ENCODE measurements at places on chromosomes 6 and 20.

GRCh38 chr6:111701146-111701545, 95.5 kb upstream of the TRAF3IP2 start:
- no peak for DNase-seq

GRCh38 chr6:40671694-40672050, 84.5 kb upstream of the LRFN2 start:
- no peak for DNase-seq

DNA sequence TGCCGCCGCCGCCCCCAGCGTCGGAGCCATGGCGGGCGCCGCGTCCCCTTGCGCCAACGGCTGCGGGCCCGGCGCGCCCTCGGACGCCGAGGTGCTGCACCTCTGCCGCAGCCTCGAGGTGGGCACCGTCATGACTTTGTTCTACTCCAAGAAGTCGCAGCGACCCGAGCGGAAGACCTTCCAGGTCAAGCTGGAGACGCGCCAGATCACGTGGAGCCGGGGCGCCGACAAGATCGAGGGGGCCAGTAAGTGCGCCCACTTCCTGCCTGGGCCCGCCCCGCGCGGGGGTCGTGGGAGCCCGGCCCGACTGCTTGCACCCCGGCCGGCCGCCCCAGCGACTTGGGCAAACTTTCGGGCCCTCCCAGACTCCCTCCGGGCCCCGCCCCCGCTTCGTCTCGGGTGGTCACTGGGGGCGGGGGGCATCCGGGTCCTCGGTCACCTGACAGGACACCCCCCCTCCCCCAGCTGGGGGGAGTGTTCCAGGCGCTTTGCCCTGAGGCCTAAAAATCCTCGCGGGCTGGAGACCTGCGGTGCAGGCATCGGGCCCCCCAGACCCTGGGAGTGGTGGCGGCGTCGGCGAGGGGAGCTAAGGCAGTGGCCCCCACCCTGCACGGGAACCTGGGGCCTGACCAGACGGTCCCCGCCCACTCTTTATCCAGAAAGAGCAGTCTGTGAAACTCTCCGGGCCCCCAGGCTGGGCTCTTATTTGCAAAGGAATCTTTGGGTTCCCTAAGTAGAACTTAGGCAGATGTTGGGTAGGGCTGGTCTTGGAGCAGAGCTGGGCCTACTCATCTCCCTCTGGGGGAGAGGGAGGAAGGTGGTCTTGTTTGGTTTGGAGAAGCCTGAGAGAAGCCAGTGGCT, 501 bp downstream of the PLCG1 start:
- DNase-seq, result no peak

DNA sequence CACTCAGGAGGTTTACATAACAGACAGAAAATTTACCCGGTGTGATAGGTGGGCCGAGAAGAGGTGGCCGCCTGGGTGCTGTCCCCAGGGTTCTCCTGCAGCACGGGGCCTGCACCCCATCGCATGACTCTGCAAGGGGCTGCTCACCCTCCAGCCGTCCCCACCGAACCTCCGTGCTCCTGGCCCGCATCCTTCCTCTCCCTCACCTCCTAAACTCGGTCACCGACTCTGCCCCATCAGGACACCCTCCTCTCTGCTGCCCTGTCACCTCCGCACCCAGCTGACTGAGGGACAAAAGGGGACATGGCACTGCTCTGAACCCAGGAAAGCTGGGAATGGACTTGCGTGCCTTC, 147.6 kb downstream of the SYNDIG1 start:
- DNase-seq, result no peak

- no peak for DNase-seq
Measured at GRCh38 chr20:62850333-62850974, 11.2 kb downstream of the TCFL5 start.

DNA sequence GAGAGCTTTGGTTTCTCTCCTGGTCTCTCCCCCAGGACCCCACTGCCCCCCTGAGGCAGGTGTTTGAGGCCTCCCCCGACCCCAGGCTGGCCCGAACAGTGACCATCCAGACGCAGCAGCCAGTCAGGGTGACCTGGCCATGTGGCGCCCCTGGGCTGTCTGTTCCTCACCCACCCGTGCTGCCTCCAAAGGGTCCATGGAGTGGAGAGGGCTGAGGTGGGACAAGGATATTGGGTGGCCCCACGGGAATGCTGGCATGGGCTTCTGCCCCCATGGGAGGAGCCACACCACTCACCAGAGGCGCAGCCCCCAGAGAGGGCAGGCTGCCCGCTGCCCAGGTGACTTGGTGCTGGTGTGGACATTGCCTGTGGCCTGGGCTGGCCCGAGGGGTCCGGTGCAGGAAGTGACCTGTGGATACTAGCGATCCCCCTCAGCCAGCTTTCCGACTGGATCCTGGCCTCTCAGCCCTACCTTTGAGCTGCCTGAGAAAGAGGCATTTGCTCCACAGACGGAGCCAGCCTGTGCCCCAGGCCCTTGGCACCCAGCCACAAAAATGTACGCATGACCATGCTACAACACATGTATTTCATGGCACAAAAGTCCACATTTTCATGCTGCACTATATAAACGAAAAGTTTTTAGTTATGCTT, 50.8 kb downstream of the BCAS4 start:
- no peak for DNase-seq

GRCh38 chr20:57708694-57709673, 831 bp downstream of the PMEPA1 start:
- DNase-seq, result no peak

- DNase-seq, result no peak
Measured at GRCh38 chr20:9515741-9516233, 1.4 kb downstream of the LAMP5 start.

DNA sequence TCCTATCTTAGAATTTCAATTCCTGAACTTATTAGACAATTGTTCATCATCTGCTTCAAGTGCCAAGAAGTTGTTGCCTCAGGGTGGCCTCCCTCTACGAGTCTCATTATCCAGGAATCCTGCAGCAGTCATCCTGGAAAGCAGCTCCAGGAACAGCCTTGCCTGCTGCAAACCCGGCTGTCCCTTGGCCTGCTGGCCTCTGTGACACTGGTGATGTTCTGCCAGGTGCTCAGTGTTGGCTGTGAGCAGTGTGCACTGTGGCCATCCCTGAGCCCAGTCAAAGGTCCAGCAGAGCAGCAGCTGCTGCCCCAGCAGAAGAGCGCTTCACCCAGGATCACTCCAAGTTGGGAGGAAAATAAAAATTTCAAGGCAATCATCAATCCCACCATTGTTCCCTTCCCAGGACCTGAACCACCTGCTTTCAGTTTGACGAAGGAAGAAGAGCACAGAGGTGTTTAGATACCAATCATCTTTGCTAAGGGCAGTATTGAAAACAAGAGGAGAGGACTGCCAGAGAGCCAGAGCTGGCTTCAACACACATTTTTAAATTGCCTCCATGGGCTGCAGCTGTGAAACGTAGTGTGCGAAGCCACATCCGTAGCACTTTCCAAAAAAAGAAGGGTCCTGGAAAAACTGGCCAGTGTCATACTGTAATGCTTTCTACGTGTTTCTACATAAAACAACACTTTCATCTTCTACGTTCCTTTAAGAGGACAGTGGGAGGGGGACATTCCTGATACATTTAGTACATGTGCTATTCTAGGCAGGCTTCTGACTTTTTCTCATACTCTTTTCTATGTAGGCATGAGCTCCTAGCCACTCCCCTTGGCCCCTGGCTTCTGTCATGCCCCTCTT, 7.2 kb upstream of the FAM50B start:
- DNase-seq, result no peak

DNA sequence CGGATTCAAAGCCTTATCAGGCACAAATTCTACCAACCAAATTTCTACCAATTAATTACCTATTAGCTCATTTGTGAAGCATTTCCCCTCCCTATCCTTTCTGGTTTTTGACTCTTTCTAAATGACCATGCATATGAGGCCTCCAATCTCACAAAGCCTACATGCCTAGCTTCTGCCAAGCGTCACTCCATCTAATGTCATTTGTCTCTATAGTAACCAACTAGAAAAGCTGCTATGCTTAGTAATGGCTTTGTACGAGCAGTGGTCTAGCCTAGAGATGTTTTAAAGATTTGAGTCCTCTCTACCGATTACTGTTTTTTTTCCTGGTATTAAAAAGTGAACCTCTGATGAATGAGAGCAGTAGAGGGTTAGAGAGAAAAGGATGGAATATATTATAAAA, 4.8 kb upstream of the ASF1A start:
- DNase-seq, result no peak

DNA sequence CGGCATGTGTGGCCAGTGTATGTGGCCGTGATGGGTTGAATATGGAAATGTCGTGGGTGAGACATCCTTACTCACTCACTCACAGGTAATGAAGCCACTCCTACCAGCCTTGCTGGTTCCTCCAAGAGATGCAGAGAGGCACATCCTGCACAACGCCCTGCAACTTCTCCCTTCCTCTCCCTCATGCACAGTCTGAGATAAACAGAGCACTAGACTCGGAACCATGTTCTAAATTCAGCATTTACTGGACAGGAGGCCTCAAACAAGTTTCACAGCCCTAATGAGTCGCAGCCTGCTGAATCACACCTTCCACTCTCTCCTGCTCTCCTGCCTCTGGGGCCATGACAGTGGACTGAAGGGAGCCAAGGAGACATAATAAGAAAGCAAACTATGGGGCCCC, 91.2 kb downstream of the ISM1 start:
- DNase-seq, result no peak

- DNase-seq, result no peak
Measured at GRCh38 chr20:49497398-49497669, 14.9 kb upstream of the KCNB1 start.

- DNase-seq, result no peak
Measured at GRCh38 chr20:36228770-36229169, 7.5 kb upstream of the AAR2 start.

GRCh38 chr6:37357288-37357687, 3.5 kb downstream of the RNF8 start:
- no peak for DNase-seq

DNA sequence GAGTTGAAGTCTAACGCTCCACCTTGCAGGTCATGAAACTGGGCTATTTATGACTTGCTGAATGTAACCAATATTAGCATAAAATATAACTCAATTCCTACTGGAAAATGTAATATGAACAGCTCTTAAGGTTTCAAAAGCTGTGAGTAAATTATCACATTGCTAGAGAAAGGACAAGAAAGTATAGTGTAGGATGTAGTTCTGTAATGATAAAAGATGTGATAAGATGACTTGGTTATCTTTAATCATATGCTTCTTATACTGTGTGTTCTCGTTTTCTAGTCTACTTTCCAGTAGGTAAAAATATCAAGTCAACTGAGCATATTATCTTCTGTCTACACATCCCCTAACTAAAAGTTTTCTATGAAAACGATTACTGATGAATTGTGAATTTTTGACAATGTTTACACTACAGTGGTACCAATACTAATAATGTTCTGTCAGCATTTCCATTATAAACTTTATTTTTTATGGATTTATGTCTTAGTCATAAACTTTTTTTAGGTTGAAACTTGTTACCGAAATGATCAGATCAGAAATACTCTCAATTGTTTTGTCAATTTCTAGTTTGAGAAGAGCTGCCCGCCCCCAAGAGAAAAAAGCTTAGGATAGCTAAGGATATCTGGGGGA, 14.6 kb downstream of the MED23 start:
- no peak for DNase-seq

DNA sequence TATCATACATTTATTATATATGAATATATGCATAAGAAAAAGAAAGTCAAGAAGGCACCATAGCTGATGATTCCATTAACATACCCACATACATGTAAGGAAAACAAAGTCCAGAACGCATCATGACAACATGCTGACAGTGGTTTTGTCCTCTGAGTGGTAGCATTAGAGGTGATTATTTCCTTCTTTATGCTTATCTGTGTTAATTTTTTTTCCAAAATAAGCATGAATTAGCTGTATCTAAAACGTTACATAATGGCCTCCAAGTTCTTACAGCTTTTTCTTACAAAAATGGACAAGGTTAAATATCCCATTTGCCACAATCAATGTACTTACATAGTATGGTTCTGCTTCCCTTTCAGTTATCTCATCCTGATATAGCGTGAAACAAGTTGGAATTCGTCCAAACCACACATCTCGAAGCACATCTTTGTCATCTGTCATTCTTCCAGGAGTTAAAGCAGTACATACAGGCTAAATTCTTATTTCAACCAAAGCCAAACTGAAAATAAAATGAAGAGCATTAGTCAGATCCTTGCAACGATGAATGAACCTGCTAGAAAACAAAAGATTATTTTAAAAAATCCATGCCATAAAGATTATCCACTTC, 9.7 kb downstream of the ATG5 start:
- no peak for DNase-seq

GRCh38 chr6:129843573-129843972, 17.5 kb downstream of the TMEM244 start:
- DNase-seq, result no peak

GRCh38 chr6:315921-316752, 23.9 kb downstream of the DUSP22 start:
- DNase-seq, result peak; percentile 80

DNA sequence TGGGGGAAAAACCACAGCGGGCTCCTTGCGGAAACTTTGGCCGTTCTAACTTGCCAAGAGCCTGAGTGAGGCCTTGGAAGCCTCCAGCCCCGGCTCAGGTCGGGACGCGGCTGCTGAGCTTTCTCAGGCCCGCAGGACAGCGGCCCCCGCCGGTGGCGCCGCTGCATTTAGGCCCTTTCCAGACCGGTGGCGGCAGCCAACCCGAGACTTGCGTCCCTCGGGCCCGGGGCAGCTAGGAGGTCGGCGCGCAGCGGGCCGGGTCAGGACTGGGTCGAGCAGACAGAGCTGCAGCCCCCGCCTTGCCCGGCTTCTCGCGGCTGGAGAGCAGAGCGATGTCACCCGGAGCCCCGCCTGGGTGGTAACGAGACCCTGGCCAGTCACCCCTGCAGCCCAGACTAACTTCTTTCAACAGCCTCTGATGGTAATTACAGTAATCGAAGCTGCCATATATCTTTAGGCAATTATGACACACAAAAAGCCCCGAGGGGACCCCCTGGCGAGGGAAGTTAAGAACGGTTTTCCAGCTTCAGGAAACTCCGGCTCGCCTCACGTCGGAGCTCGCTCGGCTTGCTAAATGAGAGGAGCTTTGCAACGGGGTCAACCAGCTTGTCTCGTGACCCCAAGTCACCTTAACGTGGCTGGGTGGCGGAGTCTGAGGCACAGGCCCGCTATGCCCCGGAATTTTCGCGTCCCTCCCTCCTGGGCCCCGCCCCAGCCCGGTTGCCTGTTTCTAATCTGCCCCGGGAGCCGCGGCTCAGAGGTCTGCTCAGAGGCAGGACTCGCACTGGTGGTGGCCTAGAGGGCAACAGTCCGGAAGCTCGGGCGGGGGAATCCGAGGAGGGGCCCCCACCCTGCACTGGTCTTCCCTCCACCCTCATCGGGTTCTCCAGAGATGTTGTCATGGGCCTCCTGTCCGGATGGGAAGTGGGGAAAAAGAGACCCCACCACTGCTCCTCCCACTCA, 3.0 kb downstream of the NR2E1 start:
- no peak for DNase-seq

GRCh38 chr6:53692172-53692571, 26.6 kb upstream of the KLHL31 start:
- no peak for DNase-seq

- no peak for DNase-seq
Measured at GRCh38 chr6:47294990-47295389, 14.7 kb downstream of the TNFRSF21 start.

DNA sequence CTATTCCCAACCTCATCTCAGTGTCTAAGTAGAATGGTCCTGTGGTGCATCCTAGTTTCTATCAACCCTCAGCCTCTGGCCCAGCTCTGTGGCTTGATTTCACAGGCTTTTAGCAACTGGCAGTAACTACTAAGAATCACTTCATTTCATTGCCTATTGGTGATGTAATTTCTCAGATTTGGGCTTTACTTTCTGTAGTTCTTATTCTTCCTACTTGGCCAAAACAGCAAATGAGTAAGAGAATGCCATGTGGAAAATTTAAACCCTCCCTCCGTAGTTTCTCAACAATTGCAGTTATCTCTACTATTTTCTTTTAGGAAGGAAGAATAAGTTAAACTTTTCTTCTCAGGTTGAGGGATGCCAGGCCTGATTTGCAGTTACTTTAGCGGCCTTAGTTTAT, 387.3 kb downstream of the CDKAL1 start:
- no peak for DNase-seq
